ENCODE measurements at places on chromosomes 13 and 19.

DNA sequence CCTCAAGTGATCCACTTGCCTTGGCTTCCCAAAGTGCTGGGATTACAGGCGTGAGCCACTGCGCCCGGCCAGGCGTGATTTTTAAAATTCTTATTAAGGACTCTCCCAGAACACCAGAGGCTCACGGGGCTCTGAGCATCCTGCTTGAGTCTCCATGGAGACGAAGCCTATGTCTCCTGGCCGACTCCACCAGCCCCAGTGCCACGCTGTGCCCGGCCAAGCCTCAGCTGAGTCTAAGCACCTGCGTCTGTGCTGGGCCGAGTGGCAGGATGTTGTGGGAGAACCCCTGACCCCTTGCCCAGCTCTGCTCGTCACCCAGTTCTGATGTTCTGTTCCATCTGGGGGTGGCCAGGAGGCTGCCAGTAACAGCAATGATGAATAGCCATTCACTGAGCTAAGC, 3.9 kb upstream of the CELF5 start:
- DNase-seq: no peak

DNA sequence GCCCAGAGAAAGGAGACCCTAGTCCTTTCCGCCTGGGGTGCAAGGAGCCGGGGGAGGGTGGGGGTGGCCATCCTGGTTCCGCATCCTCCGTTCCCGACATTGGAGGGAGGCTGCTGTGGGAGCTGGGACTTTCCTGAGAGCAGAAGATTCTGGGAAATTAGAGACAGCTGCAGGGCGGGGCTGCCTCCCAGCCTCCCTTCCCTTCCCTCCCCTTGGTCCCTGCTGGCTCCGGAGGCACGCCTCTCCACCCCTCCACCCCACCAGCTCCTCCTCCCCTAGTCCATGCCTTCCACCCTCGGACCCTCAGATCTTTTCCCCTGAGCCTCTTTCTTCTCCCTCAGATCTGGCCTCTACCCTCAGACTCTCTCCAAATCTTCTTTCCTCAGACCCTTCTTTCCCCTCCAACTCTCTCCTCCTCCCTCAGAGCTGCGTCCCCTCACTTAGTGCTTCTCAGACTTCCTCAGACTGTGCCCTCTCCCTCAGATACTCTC, 3.1 kb upstream of the BCL3 start:
- DNase-seq: no peak

DNA sequence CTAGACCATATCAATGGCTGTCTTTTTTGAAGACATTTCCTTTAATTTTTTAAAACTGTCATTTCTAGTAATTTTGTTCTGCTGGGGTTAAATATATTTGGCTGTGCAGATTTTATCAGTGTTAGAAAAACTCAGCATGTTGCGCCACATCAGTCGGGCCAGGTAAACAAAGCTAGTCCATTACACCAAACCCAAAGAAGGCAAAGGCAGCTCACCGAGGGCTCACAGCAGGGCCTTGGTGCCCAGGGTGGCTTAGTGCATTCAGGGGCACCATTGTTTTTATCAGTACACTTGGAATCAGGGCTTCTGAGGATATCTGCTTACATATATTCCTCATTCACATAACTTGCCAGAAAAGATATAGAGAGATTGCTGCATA, 22.2 kb downstream of the SPATA13 start:
- DNase-seq: no peak

DNA sequence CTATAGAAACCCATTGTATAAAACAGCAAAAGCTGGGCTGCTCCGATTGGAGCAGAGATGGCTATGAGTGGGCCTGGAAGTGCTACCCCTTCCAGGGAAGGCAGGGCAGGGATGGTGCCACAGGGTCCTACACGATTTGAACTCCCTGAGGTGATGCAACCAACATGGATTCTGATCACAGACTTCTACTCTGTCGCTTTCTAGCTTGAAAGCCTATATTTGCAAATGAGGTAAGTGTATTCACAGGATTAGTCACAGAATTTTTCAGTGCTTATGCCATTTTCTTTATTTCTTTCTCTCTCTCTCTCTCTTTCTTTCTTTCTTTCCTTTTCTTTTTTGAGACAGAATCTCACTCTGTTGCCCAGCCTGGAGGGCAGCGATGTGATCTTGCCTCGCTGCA, 179.0 kb downstream of the SPRY2 start:
- DNase-seq: no peak

- no peak for DNase-seq
Observed at GRCh38 chr13:46621133-46621532, 68.2 kb downstream of the LRCH1 start.

GRCh38 chr13:32311188-32311897, 3.8 kb downstream of the ZAR1L start:
- no peak for DNase-seq

GRCh38 chr13:55660851-55661250, 1479.9 kb upstream of the PRR20A start:
- DNase-seq: no peak

DNA sequence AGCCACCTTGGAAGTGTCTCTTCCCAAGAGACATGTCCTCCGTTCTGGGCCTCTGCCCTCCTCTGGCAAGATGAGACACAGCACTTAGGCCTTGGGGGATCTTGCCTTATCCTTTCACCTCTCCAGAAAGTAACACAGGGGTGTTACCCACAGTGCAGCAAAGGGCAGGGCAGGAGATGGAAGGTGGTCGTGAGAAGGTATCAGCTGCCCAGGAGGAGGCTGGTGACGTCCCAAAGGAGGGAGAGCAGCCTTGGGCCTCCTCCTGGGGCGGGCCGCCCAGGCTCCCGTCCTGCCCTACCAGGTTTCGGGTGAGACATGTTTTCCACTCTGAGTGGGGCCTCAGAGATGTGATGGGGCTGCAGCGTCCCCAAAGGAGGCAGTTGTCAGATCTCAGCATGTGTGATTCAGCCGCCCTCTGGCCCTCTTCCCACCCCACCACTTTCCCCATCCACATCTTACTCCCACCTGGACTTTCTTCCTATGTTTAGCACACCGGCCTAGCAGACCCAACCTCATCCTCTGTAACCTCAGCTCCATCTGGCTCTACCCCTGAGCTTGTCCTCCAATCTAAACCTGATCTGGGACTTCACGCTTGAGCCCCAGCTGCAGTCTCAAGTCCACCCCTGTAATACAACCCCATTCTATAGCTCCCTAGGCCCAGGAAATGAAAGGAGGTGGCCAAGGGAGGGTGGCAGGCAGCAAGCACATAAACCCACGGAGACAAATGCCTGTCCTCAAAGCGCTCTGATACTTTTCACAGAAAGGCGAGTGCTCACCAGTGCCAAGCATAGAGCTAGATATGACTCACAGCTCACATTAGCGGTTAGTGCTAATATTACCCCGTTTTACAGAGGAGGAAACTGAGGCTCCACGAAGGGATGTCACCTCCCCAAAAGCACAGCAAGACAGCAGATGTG, 9.3 kb downstream of the POU2F2 start:
- DNase-seq: peak; percentile 87

- no peak for DNase-seq
Observed at GRCh38 chr13:79904581-79904980, 423.6 kb downstream of the NDFIP2 start.

- no peak for DNase-seq
Observed at GRCh38 chr13:39496506-39496905, 106.5 kb downstream of the LHFPL6 start.

- DNase-seq: no peak
Observed at GRCh38 chr13:92991692-92992091, 234.9 kb upstream of the GPC6 start.

DNA sequence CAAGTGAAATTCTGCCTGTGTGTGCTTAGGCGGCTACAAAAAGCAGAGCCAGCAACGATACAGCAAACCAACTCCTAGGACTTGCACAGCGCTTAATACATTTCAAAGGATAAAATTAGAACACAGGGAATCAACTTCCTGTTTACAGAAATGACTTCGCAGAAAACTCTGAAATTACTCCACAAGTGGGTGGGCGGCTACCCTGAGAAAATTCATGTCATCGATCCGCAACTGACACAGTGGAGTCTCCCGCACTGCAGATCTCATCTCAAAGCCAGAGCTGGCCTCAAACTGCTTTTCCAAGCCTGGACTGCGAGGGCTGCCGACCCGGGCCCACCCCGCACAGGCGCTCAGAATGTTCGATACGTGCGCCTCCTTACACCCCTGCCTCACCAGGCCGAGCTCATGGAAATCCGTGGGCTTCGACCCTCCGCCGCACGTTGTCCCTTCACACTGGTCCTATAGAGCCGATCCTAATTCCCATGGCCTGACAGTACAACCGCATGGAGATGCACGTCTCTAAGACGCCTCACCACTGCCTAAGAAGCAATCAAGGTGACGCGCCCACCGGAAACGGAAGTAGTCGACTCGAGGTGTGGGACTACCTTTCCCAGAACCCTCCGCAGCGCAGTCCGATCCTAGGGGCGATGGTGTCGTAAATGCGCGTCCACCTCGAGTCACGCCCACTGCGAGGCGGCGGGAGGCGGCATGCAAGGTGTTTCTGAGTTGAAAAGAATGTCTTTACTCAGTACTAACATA, at the start of gene ZNF229:
TSS of gene ZNF229 (minus strand) at position 557 of the 759 bp plus-strand sequence. CDS start 5,625 bp downstream, outside the sequence.
- DNase-seq: peak; percentile 72

- DNase-seq: no peak
Observed at GRCh38 chr19:30393046-30393445, 20.9 kb downstream of the ZNF536 start.

GRCh38 chr13:40556453-40556852, 110.0 kb downstream of the FOXO1 start:
- no peak for DNase-seq

GRCh38 chr19:41936416-41936850, 8.2 kb upstream of the ERFL start:
- DNase-seq: no peak

GRCh38 chr19:54517483-54517882, 14.9 kb downstream of the LAIR2 start:
- no peak for DNase-seq

DNA sequence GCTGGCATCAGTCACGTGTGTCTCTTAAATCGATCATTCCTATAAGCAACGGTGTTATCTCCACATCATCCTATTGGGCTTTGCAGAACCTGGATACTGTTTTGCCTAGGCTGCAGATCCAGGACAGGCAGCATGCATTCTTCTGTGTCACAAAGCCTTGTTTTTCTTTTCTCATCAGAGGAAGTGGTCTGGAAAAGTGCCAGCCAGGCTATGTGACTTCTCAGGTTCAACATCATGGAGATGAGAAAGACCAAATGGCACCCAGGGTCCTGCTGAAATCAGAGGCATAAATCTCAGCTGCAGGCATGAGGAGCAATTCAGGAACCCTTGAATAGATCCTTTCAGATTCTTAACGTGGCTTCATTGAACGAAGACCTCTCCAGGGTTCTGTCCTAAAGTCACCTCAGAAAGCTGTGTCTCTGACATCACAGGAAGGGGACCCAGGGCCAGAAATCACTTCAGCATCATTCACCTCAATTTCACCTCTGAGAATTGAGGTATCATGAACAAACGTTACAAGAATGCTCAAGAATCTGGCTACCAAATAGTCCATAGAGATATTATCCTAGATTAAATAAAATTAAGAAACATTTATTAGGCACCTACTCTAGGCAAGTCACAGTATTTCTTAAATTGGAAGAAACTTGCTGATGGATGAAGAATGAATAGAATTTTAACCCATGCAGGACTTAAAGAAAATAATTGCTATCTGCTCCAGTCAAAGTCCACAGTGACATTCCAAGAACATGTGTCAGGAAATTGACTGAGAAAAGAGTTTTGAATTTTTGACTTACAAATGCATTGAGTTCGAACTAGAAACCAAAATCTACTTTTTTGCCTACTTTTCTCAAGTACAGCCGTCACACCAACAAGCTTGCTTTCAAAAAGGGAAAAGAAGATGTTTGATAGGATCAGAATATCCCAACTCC, 124.1 kb downstream of the COG6 start:
- DNase-seq: no peak

- DNase-seq: no peak
Observed at GRCh38 chr13:111282425-111282824, 38.0 kb upstream of the TEX29 start.

- no peak for DNase-seq
Observed at GRCh38 chr13:76385586-76385985, 500.6 kb downstream of the KCTD12 start.

GRCh38 chr13:73657821-73658540, 476.2 kb downstream of the KLF12 start:
- DNase-seq: no peak

- DNase-seq: no peak
Observed at GRCh38 chr19:47541518-47541917, 26.7 kb upstream of the NAPA start.

DNA sequence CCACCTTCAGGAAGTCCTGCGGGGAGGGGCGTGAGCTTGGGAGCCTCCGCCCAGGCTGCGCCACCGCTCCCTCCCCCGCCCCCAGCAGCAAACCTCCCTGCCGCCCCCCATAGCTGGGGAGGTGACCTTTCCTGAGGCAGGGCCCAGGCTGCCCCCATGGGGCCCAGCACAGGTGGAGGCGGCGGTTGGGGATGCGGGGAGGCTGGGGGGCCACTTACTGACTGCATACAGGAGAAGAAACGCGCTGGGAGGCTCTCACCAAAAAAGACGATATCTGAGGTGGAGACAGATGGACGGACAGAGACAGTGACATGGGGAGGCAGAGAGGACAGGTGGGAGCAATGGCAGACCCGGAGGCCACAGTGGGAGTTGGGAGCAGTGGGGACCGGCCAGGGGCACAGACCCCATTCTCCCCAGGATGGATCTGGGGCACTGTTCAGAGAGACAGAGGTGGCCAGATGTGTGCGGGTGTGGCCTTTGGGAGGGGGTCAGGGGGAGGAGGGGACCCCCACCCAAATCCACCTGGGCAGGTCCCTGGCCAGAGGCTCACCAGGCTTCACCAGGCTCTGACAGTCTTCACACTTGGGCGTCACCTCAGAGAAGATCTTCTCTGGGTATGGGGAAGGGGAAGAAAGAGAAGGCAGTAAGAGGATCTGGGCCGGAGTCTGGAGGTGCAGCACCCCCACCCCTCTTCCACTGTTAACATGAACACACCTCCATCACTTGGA, 3.0 kb upstream of the RINL start:
- no peak for DNase-seq

DNA sequence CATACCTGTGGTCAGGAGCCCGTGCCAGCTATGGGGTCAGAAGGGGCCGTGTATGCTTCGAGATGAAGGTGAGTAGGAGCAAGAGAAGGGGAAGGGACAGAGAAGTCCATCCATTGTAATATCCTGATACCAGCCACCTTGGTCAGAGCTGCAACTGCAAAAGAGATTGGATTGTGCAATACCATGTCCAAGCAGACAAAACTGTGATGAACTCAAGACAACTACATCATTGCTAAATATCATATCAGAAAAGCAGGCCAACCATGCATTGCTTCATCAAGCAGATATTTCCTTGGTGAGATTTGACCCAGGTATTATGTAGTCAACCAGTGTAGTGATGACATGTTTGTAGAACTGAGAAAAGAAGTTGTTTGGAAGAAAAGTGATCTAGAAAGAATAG, 12.1 kb downstream of the HNRNPUL1 start:
- DNase-seq: no peak

GRCh38 chr13:49669735-49670309, 21.5 kb downstream of the EBPL start:
- no peak for DNase-seq

Measured in activated naive CD4-positive, alpha-beta T cell treated with anti-CD3 and anti-CD28 coated beads, Interleukin-2, amount 50 U/mL, for 72 hours (primary cell).